ENCODE measurements at places on chromosomes 3 and 15.

- DNase-seq, result no peak
Measured at GRCh38 chr3:193507566-193507965, 47.1 kb downstream of the ATP13A4 start.

DNA sequence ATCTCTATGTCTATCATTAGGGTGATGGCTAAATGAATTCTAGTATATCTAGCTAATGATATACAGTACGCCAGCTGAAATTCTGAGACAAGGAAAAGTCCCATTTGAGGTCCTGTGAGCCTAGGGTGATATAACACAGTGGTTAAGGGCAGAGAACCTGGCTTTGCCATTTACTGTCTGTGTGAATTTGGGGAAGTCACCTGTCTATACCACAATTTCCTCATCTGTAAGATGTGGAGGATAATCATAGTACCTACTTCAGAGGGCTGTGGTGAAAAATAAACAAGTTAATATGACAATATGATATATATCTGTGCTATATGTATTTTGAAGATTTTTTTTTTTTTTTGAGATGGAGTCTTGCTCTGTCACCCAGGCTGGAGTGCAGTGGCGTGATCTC is 9.8 kb upstream of the ANKDD1A start:
- no peak for DNase-seq

DNA sequence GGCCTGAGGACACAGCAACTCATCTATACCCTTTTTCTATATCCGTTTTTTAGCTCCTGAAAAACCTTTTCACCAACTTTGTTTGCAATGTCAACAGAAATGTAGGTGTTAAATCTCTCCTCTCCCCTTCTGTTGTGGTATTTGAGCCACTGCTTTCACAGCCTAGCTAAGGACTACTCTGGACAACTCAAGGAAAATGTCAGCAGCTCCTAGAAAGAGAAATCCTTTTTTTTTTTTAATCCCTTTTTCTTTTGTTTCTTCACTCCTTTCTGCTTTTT is 176.6 kb downstream of the KLHL25 start:
- no peak for DNase-seq

GRCh38 chr3:178711753-178712152 is 175.5 kb downstream of the KCNMB2 start:
- no peak for DNase-seq
